Fibroblast of the conjunctiva (primary cell): ENCODE measurements at places on chromosomes 7 and 10.

DNA sequence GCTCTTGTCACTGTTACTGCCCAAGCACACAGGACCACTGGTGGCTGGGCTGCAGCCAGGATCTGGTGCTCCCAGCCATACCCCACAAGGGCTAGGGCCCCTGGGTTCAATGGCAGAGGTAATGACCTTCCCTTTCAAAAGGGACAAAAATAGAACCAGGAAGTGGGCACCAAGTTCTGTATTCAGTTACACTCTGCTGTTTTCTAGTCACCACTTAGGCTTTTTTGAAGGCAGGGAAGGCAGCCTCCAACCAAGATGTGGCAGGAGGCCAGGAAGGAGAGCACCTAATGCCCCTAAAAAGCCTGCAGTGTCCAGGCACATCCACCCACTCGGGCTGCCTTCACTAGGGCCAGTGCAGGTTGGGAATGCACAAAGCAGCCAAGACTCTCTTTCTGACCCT lies 47.8 kb downstream of the NOD1 start:
- DNase-seq: no peak

GRCh38 chr7:44496385-44496784 lies 5.9 kb upstream of the NUDCD3 start:
- no peak for DNase-seq

DNA sequence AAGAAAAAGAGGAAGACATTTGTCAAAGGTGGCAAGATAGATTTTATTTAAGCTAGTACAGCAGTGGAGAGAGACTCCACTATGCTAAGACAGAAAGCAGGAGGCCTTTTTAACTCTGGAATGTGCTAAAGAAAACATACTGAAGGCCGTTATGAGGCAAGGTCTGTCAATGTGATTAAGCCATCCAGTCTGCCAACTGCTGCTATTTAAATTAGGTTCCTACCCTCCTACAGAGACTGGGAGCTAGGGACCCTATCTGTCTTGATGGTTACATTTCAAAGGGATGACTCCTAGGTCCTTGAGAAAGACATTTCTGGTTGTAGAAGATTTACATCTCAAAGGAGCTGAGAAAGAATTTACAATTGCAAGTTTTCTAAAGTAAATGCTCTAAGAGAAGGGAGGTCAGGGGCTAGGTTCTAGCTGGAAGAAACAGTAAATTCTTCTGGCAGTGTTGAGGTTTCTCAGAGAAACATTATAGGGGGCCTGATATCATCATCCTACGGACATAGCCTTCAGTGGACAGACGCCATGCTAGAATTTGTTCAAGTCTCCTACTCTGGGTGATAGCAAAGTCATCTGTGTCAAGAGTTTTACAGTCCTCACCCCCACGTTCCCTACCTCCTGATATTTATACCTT lies 211.6 kb downstream of the PHF14 start:
- DNase-seq: no peak

DNA sequence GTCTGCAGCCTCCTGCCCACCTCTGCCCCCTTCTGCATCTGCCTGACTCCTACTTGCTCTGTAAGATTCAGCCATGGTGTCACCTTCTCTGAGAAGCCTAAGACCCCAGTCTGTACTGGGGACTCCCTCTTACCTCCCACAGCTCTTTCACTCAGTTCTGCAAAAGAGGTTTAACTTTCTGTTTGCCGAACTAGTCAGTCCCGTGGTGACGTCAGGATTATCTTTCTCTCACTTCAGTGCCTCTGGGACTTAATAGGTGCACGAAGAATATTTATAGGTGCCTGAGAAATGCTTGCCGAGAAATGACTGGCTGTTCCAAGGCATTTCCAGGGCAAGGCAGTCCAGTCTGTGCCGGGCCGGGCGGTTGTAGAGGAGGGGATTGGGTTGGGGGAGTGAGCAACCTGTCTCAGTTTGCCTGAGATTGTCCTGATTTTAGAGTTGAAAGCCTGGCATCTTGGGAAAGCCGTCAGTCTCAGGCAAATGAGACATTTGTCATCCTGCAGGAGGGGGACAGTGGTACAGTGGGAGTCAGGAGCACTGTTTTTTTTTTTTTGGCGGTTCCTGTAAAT lies 227.5 kb upstream of the NPVF start:
- DNase-seq: no peak

- no peak for DNase-seq
Observed at GRCh38 chr10:120251821-120252442, 205.1 kb upstream of the PLPP4 start.

DNA sequence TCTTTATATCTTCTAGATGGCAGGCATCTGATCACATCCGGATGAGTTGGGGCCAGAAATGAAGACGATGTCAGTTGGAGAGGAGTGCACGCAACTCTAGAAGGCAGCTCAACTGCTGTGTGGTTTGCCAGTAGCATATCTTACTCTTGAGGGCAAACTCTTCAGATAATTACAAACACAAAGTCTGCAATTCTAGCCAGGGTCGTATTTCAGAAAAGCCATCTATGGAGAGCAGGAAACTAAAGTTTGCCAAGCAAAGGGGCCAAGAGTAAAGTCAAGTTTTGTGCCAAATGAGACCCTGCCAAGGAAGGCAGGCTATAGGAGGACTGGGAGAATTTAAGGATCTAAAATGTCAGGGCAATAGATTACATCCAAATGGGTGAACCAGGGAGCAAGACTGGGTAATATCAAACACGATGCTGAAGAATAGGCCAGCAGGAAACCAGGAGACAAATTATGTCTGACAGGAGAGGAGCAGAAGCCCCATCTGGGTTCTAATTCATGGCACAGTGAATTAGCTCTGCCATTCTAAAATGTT lies 312.5 kb upstream of the SEMA3C start:
- no peak for DNase-seq

DNA sequence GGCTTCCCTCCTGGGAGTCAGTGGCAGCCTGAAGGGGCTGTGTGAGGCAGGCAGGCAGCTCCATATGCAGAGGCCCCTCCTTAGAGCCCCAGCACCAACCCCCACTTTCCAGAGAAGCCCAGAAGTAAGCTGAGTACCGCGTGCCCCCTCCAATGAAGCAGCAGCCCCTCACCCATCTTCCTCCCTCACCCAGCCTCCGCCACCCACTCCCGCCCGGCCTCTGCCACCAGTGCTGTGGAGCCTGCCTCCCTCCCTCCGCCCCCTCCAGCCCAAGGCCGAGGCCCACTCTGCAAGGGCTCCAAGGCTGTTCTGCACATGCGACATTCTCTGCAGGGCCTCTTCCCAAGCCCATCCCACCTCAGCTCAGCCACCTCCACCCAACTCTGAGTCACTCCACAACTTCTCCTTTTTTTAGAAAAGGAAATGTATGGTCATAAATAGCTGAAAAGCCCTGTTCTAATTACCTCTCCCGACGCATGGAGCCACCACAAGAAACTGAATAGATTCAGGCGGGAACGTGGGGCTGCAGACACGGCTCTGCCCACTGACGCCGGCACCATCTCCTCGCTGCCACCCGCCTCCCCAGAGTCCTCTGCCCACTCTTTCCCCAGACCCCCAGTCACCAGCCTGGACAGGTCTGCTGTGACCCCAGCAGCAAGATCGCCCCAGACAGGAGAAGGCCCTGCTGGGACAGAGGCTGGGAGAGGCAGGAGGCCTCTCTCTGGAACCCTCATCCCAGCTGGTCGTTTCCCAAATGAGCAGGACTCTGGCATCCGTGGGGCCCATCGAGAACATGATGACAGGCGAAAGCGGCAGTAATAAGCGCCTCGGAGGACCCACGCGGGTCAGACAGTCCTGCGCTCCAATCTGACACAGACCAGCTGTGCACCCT lies 213.9 kb downstream of the MAD1L1 start:
- peak; percentile 68 for DNase-seq

DNA sequence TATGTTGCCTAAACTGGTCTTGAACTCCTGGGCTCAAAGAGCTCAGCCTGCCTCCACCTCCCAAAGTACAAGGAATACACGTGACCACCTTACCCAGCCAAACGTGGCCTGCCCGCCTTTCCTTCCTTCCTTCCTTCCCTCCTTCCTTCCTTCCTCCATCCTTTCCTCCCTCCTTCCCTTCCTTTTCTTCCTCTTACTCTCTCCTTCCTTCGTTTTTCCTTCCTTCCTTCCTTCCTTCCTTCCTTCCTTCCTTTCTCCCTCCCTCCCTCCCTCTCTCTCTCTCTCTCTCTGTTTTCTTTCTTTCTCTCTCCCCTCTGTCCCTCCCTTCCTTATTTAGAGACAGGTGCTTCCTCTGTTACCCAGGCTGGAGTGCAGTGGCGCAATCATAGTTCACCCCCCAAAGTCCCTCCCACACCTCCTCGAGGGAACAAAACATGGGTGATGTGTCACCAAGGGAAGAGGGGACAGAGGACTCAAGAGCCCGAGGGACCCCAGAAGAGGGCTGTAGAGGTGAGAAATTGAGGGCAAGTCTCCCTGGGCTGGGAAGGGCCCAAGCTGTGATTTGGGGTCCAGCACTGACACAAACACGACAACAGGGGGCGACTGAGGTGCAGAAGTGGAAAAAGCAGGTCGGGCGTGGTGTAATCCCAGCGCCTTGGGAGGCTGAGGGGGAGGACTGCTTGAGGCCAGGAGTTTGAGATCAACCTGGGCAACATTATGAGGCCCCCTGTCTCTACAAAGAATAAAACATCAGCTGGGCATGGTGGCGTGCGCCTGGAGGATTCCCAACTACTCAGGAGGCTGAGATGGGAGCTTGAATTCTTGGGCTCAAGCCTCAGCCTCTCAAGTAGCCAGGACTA lies 28.1 kb downstream of the EPHB4 start:
- peak; percentile 68 for DNase-seq

DNA sequence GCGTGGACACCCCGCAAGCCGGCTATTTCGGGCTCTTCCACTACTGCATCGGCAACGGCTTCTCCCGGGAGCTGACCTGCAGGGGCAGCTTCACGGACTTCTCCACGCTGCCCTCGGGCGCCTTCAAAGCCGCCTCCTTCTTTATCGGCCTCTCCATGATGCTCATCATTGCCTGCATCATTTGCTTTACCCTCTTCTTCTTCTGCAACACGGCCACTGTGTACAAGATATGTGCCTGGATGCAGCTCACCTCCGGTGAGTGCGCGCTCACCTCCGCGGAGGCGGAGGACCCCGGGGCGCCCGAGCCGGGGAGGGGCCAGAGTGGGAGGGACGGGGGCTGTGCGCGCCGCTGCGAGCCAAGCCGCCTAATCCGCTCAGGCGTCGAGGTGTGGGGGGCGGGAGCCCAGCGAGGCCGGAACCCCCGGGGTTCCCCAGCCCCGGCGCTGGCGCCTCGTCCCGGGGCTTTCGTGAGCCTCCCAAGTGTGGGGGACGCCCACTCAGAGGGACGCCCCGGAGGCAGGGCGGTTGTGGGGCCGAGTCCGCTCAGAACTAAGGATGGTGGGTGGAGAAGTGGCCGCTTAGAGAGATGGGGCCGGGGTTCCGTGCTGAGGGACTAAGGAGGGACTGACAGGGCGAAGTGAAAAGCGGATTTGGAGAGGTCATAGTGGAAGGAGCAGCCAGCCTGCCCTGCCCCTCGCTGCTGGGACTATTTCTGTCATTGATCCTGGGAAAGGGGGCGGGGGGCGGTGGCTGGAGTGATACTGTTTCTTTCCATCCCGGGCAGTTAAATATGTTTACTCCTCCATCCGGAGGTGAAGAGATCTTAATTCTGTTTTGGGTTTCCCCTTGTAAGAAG lies 795 bp downstream of the LHFPL3 start:
- no peak for DNase-seq

GRCh38 chr7:101985903-101986734 lies 168.7 kb downstream of the CUX1 start:
- DNase-seq: no peak

DNA sequence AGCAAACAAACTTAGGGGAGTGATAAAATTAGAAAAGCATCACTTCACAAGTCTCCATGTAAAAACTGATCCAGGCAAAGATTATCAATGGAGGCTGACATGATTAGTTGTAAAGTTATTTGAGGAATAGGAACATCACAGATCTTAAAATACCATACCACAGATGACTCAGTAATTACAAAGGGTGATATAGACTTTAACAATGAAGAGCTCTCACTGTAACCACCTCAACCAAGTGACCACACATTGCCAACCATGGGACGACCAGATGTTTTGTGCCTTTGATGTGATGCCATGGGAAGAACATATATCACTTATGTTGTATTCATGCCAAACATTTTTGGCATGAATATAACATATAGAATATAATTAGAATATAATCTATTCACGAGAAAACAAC lies 11.7 kb downstream of the AASS start:
- DNase-seq: no peak

GRCh38 chr7:80257756-80258155 lies 123.1 kb downstream of the GNAI1 start:
- DNase-seq: no peak

- DNase-seq: no peak
Observed at GRCh38 chr7:120097020-120097419, 176.0 kb upstream of the KCND2 start.

- DNase-seq: no peak
Observed at GRCh38 chr7:35736725-35737124, 41.8 kb upstream of the HERPUD2 start.

- no peak for DNase-seq
Observed at GRCh38 chr10:78116361-78116760, 82.7 kb downstream of the RPS24 start.

DNA sequence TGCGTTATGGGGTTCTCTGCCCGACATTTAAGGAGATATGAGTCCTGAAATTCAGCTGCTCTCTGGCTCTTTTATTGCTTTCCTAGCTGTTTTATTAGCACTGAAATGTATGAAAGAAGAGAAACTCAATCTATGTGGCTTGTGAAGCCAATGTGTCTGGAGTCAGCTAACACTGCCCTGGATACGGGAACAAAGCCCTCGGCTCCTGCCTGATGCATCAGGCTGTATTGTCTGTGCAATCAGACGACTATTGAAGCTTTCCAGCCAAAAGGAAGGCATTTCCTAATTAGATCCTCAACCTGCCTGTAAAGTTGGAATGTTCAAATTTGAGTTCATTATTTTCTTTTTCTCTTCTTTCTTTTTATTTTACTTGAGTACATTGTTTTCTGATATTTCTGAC lies 22.0 kb upstream of the TM9SF3 start:
- no peak for DNase-seq

- DNase-seq: no peak
Observed at GRCh38 chr7:123230147-123230546, 30.4 kb upstream of the SLC13A1 start.

GRCh38 chr7:16174253-16174652 lies 247.1 kb downstream of the CRPPA start:
- DNase-seq: no peak

- no peak for DNase-seq
Observed at GRCh38 chr7:139627831-139628230, 104.3 kb downstream of the CLEC2L start.

GRCh38 chr10:61140765-61141392 lies 196.9 kb upstream of the RHOBTB1 start:
- peak; percentile 73 for DNase-seq

- no peak for DNase-seq
Observed at GRCh38 chr7:149725426-149725821, 48.0 kb downstream of the ZNF467 start.

- DNase-seq: no peak
Observed at GRCh38 chr10:75234683-75235374, 928 bp downstream of the COMTD1 start.
